Spinal cord (tissue), 10 donors: ENCODE measurements at places on chromosomes 1 and 21. TPM values are rescaled to one million over a fixed set of nuclear protein-coding genes. Genes with fewer than 3 reads are reported as not detected.

- H3K4me1 ChIP-seq: peaks cover 11% of the 10 kb centered on the region
- DNase-seq: no peak
- no peak overlapping the region for H3K27ac ChIP-seq
- no peak overlapping the region for H3K4me3 ChIP-seq
Measured at GRCh38 chr1:22037520-22037919, 15.0 kb upstream of the CDC42 start.

- no peak for DNase-seq
- no peaks in the 10 kb centered on the region for H3K36me3 ChIP-seq
- H3K27me3 ChIP-seq: no peaks in the 10 kb centered on the region
- H3K27ac ChIP-seq: peak overlapping the region; percentile 69
- H3K4me1 ChIP-seq: peaks cover 19% of the 10 kb centered on the region
- no peak overlapping the region for H3K4me3 ChIP-seq
Measured at GRCh38 chr1:43058545-43059360, 100.1 kb upstream of the SLC2A1 start.

- no peak for DNase-seq
- H3K4me3 ChIP-seq: no peak overlapping the region
- no peaks in the 10 kb centered on the region for H3K36me3 ChIP-seq
Measured at GRCh38 chr1:232553809-232554208, 76.1 kb downstream of the SIPA1L2 start.

GRCh38 chr1:156082309-156083091 is at the start of gene MEX3A:
TSS of gene MEX3A (minus strand) at chr1:156082465. CDS start at chr1:156081998, 467 bp downstream.
- H3K4me3 ChIP-seq: peak within 1 kb of the TSS; percentile 93
- DNase-seq: peak; percentile 85
- peak within 1 kb of the TSS; percentile 94 for H3K27ac ChIP-seq
- H3K36me3 ChIP-seq: peaks cover 12% of the 10 kb centered on the region
- no peaks in the 10 kb centered on the region for H3K27me3 ChIP-seq

- no peaks in the 10 kb centered on the region for H3K36me3 ChIP-seq
- peak overlapping the region; percentile 47 for H3K27ac ChIP-seq
- no peak for DNase-seq
- peaks cover 3% of the 10 kb centered on the region for H3K4me1 ChIP-seq
- H3K4me3 ChIP-seq: no peak overlapping the region
- H3K27me3 ChIP-seq: peaks cover 7% of the 10 kb centered on the region
Measured at GRCh38 chr1:152000964-152001630, 7.4 kb upstream of the S100A10 start.

DNA sequence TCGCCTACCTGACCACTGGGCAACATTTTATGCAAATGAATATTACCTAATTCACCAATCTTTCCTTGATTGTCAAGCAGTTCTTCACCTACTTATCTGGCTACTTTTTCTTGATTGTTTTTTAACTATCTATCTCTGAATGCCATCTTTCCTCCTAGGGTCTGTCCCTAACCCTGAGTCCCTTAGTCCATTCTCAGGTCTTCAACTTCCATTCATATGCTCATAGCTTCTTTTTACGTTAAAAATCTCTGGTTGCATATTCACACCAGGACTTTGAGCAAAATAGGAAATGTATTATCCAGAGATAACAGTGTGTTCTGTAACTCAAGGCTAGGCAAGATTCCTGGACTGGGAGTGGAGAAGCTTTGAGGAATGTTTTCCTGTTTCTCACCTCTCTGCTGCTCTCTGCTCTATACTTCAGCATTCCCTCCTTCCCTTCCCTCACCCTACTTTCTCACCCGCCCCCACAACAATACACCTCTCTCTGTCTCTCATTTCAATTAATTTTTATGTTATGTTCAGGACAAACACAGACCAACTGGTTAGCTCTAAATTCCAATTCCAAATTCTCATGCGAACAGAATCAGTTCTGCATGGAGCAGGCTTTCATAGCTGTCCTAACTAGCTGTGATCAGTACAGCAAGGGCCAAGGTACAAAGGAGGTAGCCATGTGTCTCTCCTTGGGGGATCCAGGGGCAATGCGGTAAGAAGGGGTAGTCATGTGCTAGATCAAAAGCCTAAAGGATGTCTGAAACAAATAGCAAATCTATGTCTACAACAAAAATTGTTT is 278.4 kb downstream of the USH2A start:
- no peak for DNase-seq
- H3K4me3 ChIP-seq: no peak overlapping the region
- no peak overlapping the region for H3K27ac ChIP-seq

GRCh38 chr1:151970128-151970527 is 23.5 kb downstream of the S100A10 start:
- no peaks in the 10 kb centered on the region for H3K36me3 ChIP-seq
- DNase-seq: no peak
- H3K27ac ChIP-seq: no peak overlapping the region
- H3K27me3 ChIP-seq: no peaks in the 10 kb centered on the region

DNA sequence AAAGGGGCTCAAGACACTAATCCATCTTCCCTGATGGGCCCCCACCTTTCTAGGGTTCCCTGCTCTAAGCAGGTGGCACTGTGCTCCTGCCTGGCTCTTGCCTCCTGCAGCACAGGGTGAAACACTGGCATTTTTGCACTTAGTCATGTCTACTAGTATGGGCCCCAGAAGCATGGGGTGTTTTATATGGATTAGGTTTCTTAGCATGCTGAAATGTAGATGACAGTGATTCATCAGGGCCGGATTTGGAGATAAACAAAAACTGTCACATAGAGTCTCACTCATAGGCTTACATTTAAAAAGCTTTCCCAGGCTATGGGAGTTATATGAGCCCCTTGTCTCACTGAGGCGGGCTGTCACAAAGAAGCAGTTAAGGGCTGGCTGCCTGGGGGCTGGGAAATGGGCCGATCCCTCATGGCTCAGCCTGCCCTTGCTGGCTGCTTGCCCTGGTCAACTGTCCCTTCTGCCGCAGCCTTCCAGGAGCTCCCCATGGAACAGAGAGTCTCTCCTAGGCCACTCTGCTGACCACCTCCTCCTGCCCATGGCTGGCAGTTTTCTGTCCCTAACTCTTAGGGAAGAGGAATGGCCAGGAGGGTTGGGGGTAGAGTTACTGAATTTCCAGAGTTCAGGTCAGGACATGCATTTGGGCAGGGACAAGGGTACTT is 6.5 kb downstream of the GALNT2 start:
- H3K36me3 ChIP-seq: no peaks in the 10 kb centered on the region
- H3K27me3 ChIP-seq: no peaks in the 10 kb centered on the region
- peaks cover 51% of the 10 kb centered on the region for H3K4me1 ChIP-seq
- no peak for DNase-seq
- H3K27ac ChIP-seq: no peak overlapping the region

Gene TRABD2B
- total RNA-seq: 1.9 TPM

Gene SH2D2A
- not detected for total RNA-seq

Gene FAM177B
- total RNA-seq: 0.40 TPM
